ENCODE measurements at places on chromosomes 3 and 15.

DNA sequence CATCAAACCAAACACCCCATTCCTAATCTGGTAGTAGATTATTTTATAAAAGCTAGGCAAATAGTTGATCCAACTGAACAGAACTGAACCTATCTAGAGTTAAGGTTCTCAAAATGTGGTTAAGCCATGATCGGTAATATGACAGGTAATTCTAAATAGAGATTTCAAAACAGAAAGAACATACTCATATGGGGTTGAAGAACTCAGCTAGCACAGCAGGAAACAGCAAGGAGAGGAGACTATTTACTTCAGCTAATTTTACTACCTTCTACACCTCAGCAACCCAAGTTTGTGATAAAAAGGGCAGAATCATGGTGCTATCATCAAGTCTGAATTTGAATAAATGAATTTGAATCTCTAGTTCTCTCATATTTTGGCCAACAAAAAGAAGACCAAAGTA is 11.8 kb downstream of the CD47 start:
- no peak for DNase-seq

- DNase-seq, result no peak
These were observed 116.0 kb downstream of the LIPC start for GRCh38 chr15:58547628-58548307.

DNA sequence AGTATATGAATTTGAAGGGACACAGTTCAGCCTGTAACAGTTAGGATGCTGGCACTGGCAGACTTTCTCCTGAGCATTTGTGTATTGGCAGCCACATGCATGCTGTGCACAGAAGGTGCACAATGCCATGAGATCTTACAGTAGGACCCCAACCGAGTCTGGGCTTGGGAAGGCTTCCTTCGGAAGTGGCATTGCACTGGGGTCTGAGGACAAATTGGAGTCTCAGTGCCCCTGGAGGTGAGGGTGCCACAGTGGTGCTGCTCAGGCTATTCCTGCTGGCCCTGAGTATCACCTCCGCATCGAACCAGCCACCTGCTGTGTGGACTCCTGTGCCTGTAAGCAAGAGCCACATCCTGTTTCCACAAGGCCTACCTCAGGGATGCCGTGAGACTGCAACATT is 99.5 kb downstream of the DNAJB8 start:
- DNase-seq, result no peak

GRCh38 chr3:13541691-13542090 is 7.2 kb upstream of the FBLN2 start:
- no peak for DNase-seq

- no peak for DNase-seq
These were observed 52.3 kb upstream of the ADAMTS9 start for GRCh38 chr3:64739971-64740631.

- no peak for DNase-seq
These were observed 55.3 kb downstream of the RSRC1 start for GRCh38 chr3:158165141-158165655.

DNA sequence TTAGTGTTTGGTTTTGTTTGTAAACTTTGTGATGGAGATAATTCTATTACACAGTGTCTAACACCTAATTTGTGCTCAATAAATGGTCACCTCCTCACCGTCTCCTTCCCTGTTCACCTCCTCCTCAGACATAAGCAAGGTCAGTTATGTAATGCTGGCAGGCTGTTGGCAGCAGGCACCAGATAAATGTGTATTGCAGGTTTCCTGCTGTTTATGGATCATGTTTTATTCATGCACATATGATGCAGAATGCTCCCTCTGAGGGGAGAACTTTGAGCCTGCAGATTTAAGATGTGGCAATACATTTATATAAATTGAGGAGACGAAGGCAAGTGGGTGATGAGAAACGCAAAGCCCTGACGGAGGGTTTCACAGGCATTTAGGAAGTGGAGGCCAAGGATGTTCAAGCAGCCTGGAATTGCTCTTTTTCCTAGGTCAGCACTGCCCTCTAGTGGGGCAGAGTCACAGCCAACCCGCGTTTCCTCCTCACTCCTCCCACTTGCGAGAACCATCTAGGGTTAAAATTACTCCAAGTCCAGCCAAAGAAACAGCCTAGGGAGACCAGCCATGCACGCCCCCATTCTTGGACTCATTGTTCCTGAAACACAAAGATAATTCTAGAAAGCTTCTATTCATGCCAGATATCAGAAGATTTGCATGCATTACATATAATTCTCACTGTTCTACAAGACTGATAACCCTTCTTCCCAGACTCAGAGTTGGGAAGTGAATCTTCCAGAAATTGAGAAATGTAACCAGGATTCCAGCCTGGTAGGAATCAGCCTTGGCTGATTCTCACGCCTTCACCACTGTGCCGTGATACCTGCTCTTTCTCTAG is 228.7 kb downstream of the SLCO3A1 start:
- peak; percentile 54 for DNase-seq

DNA sequence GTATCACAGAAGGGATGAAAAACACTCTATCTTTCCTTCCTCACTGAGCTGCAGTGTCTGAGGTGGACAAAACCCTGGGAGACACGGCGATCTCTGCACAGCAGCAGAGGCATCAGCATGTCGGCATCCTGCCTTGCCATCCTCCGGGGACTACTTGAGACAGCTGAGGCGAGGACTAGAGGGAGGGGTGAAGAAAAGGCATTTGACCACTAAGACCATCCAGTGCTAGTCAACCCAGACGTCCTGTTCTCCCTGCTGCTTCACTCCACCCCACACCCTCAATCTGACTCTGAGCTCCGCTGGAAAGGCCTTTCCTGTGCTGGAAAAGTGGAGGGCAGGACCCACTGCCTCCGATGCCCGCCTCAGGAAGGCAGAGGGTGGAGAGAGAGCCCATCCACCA is 67.3 kb downstream of the VGLL4 start:
- DNase-seq, result no peak

- no peak for DNase-seq
These were observed 51.0 kb downstream of the EPHB1 start for GRCh38 chr3:134846084-134846483.

- DNase-seq, result no peak
These were observed 36.7 kb upstream of the AP4E1 start for GRCh38 chr15:50871832-50872231.

GRCh38 chr3:41653571-41654239 is 308.2 kb downstream of the ULK4 start:
- DNase-seq, result no peak

DNA sequence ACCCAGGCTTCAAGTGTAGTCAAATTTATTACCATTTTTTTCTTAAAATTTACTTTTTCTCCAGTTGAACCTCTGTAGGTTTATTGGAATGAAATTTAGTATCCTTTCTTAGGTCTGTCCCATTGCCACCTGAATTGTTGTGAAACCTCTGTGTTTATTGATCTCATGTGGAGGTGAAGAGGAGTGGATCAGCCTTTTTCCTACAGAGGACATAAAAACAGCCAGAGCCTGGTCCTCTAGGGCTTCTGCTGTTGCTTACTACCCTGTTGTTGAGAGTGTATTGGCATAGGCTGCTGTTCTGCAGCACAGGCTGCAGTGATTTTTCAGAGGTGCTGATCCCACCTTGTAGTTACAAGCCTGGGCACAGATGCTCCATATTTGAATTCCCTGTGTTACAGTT is 44.6 kb downstream of the LRRC28 start:
- no peak for DNase-seq

- no peak for DNase-seq
These were observed 5.3 kb downstream of the P2RY12 start for GRCh38 chr3:151379083-151379734.

- DNase-seq, result no peak
These were observed 404.4 kb upstream of the KCNMB2 start for GRCh38 chr3:178131801-178132200.

GRCh38 chr15:55824857-55825613 is 82.1 kb upstream of the PRTG start:
- no peak for DNase-seq

GRCh38 chr3:139425745-139426400 is 36.4 kb upstream of the COPB2 start:
- no peak for DNase-seq

DNA sequence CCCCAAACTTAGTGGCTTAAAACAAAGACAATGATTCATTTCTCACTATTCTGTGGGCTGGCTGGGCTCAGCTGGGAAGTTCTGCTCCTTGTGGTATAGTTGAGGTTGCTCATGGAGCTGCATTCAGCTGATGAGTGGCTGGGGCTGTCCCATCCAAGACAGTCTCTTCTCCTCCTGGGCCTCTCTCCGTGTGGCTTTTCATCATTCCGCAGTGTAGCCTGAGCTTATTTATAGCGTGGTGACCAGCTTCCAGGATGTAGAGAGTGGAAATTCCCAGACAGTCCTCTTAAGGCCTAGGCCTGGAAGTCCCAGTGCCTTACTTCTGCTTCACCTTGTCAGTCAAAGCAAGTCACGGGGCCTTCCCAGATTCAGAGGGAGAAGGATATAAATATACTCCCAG is 136.7 kb upstream of the DAZL start:
- no peak for DNase-seq

- no peak for DNase-seq
These were observed 57.3 kb downstream of the ACAP2 start for GRCh38 chr3:195385526-195385925.

- no peak for DNase-seq
These were observed 38.6 kb downstream of the MGLL start for GRCh38 chr3:127783642-127784160.

GRCh38 chr3:126671521-126671920 is 16.6 kb upstream of the TXNRD3 start:
- no peak for DNase-seq
